ENCODE measurements at places on chromosomes 7 and 10. TPM values are rescaled to one million over a fixed set of nuclear protein-coding genes. Genes with fewer than 3 reads are reported as not detected.

The CCDC172 gene
- not detected for total RNA-seq

The NME8 gene
- total RNA-seq, result not detected

The HYAL4 gene
- 0.98 TPM for total RNA-seq

The CCL26 gene
- 7.1 TPM for total RNA-seq

The INA gene
- total RNA-seq, result not detected

The SFRP4 gene
- not detected for total RNA-seq

The UCMA gene
- not detected for total RNA-seq
